Neural crest cell (in vitro differentiated cells): ENCODE measurements at places on chromosomes 11 and 22. TPM values are rescaled to one million over a fixed set of nuclear protein-coding genes. Genes with fewer than 3 reads are reported as not detected.

OR9Q1 gene
- not detected in 2 replicates for total RNA-seq

OR52I2 gene
- total RNA-seq: not detected in 2 replicates

RAG1 gene
- total RNA-seq: 0.64 and 0.91 TPM in 2 replicates

TNNT3 gene
- total RNA-seq: not detected in 2 replicates

UCP2 gene
- total RNA-seq: 66.4 and 71.4 TPM in 2 replicates

KCNJ1 gene
- not detected in 2 replicates for total RNA-seq

INPP5J gene
- total RNA-seq: 4.5 and 4.7 TPM in 2 replicates

HOATZ gene
- total RNA-seq: not detected in 2 replicates

SMC1B gene
- not detected in 2 replicates for total RNA-seq

SCN2B gene
- 0.40 and 0.43 TPM in 2 replicates for total RNA-seq

RRP7A gene
- 78.0 and 78.2 TPM in 2 replicates for total RNA-seq

MFNG gene
- total RNA-seq: 3.2 and 4.7 TPM in 2 replicates

ZP1 gene
- not detected in 2 replicates for total RNA-seq

KCNJ5 gene
- 0.14 and 0.20 TPM in 2 replicates for total RNA-seq

BATF2 gene
- 0.21 and 0.30 TPM in 2 replicates for total RNA-seq

GGT5 gene
- total RNA-seq: 0.56 and 0.59 TPM in 2 replicates

CHCHD10 gene
- total RNA-seq: 35.8 and 38.8 TPM in 2 replicates

LUZP2 gene
- total RNA-seq: 0.23 and 0.28 TPM in 2 replicates

FGF3 gene
- not detected in 2 replicates for total RNA-seq

AIP gene
- 48.7 and 50.1 TPM in 2 replicates for total RNA-seq

OR4A47 gene
- not detected in 2 replicates for total RNA-seq

OR51Q1 gene
- total RNA-seq: not detected in 2 replicates

CCDC188 gene
- 8.2 and 8.6 TPM in 2 replicates for total RNA-seq

SMIM35 gene
- total RNA-seq: not detected in 2 replicates

KRTAP5-11 gene
- not detected in 2 replicates for total RNA-seq

TIGD3 gene
- 3.3 TPM in 2 replicates for total RNA-seq

HTR3A gene
- total RNA-seq: 3.8 and 4.6 TPM in 2 replicates

CELSR1 gene
- 5.1 and 5.4 TPM in 2 replicates for total RNA-seq

OR51B2 gene
- total RNA-seq: not detected in 2 replicates

GPHA2 gene
- not detected in 2 replicates for total RNA-seq

KRTAP5-8 gene
- 0.25 TPM in 1 of 2 replicates, not detected in the other for total RNA-seq

KREMEN1 gene
- 3.9 and 4.9 TPM in 2 replicates for total RNA-seq

GNG3 gene
- total RNA-seq: 11.3 and 12.9 TPM in 2 replicates

CABP7 gene
- total RNA-seq: not detected in 2 replicates

TTC12 gene
- 20.5 and 21.6 TPM in 2 replicates for total RNA-seq

C22orf31 gene
- total RNA-seq: not detected in 2 replicates

CLDN5 gene
- total RNA-seq: 1.0 and 1.3 TPM in 2 replicates
